ENCODE measurements at places on chromosomes 6 and 20.

- no peak for DNase-seq
Observed at GRCh38 chr20:5480824-5481600, 164.3 kb upstream of the PROKR2 start.

DNA sequence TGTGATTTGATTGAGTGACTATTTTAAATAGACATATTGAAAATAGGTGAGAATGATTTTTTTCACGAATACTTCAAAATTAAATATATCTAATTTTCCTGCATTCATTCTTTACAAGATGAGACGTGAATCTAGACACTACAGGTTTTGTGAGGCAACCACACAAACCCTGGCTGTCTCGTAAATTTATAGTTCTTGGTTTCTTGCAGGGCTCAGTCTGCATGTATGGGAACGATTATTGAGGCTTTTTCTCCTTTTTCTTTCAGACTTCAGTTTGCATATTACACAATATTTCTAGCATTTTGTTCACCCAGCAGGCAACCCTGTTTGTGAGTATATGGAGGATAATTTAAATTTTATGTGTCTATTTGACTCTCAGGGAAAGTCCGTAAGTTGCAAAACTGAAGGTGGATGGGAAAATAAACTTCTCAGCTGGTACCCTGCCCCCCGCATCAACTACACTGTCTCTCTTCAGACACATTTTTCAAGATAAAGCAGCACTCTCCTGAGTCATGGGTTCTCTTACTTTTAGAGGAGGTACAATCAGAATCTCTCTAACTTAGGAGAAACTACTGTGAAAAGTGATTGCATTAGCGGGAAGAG lies 1349.3 kb downstream of the GRIK2 start:
- DNase-seq, result no peak

DNA sequence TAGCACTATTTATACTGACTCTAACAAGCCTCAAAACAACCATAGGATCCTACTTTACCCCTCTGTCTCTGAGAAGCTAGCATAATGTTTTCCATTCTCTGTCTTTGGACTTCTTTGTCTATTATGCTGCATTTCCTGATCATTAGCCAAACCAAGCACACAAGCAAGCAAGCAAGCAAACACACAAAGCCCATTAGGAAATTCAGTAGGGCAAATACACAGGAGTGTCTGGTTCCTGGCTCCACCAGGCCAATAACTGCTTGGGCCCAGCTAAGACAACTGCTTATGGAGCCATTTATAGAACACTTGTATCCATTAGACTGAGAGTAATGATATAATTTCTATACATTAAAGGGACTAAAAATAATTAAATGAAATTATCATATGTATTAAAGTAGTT lies 952.9 kb upstream of the EPHA7 start:
- DNase-seq, result no peak

DNA sequence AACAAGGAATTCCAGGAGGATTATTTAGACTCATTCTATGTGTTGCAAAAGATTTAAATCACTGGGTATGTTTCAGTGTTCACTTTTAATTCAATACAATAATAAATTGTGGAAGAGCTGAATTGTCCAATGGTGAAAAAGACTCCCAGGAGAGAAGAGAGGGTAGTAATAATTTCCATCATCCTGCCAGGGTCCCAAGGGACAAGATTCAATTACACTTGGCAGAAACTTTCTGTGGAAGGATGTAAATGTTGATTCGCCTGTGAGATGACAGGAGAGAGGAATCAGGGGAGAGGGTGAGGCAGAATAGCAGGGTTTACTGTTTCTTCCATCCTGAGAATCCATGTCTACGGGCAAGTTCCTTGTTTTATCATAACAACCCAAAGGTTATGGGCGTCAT lies 342.7 kb downstream of the ESR1 start:
- no peak for DNase-seq

DNA sequence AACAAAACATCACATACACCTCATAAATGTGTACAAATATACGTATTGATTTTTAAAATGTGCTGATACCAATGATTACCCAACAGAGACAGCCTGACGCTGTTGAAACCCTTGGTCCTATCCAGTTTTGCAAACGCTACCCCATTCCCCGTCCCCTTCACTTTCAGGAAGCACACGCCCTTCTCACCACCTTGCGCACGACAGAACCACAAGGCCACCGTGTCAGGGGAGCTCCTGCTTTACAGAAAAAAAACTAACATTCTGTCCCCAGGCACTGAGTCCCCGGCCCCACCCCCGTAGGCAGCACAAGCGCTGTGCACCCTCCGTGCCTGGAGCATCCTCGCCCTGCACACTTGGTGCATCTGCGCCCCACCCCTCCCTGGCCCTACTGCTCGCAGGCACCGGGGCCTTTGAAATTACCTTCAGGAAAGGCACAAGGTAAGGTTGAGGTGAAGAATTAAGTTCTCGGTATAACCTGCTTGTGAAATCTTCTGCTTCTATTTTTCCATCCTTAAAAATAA lies 58.5 kb downstream of the TAF4 start:
- no peak for DNase-seq

DNA sequence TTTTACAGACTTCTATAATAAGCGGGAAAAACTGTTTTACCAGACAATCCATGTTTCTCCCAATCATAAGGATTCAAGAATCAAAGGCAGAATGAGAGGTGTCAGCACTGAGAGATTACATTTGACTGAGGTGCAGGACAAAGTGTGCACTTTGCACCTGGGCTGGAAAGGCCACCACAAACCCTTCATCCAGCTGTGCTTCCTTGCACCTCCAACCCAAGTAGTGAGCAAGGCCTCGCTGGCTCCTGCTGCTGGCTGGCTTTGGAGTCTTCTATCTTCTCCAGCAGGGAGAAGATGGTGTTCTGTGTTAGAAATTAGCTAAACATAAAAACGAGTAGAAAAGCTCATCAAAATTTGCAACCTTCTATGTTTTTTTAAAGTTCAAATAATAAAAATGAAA lies 77.7 kb downstream of the CHD6 start:
- DNase-seq, result no peak

DNA sequence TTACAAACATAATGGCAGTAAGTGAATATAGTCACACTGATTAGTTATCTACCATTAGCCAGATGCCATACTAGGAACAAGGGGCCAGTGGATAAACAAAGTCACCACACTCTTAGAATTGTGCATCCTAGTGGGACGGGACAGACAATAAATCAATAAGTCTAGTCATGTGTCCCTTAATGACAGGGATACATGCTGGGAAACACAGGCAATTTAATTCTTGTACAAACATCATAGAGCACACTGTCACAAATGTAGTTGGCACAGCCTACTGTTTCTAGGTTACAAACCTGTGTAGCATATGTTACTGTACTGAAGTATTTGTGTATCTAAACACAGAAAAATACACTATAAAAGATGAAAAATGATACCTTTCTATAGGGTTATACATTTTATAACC lies 123.0 kb upstream of the FAM184A start:
- no peak for DNase-seq

- no peak for DNase-seq
Observed at GRCh38 chr6:111540681-111541025, 57.6 kb upstream of the REV3L start.

- DNase-seq, result peak; percentile 43
Observed at GRCh38 chr6:43242908-43243663, at the start of gene TTBK1. TTBK1 (plus strand) TSS chr6:43243481; CDS start chr6:43246661, 3,180 bp downstream.

DNA sequence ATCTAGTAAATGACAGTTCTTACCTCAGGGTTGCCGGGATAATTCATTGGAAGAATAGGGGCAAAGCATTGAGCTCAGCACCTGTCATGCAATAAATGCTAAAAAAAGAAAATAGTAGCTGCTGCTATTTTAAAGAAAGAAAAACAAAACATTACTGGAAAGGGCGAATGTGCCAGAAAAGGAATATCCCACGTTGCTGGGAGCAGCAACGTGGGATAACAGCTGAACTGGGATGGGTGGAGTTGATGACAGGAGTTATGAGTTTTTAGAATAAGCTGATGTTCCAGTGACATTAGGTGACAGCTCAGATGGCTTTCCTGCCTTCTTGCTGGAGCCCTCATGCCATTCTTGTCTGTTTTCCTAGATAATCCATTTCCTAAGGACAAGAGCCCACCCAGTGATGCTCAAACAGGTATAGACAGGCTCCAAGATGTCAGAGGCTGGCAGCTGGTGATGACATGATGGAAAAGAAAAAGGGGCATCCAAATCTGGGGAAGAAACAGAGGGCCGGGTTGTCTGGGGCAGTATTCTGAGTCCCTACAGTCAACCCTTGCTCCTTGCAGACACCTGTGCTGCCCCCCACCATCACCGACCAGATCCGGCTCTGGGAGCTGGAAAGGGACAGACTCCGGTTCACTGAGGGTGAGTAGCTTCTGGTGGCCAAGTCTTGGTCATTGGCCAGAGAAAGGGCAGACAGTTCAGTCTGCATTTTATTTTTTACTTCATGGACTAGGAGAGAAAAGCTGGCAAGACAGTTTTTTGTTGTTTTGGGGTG lies 1.1 kb upstream of the VARS2 start:
- DNase-seq, result no peak

DNA sequence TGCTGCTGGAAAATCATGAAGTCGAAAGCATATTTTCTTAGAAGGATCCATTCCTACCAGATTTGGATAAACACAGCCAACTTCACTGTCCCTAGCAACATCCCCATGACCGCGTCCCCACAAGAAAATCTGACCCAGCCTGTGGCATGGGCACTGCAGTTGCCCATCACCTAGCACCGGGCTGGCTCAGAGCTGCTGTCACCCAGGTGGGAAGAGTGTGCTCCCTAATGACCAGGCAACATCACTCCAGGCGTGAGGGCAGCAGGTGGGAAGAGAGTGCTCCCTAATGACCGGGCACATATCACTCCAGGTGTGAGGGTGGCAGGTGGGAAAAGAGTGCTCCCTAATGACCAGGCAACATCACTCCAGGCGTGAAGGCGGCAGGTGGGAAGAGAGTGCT lies 238.0 kb downstream of the TBXT start:
- no peak for DNase-seq

- no peak for DNase-seq
Observed at GRCh38 chr6:7114744-7115458, 7.1 kb downstream of the RREB1 start.

GRCh38 chr6:119395192-119395591 lies 45.6 kb upstream of the MAN1A1 start:
- DNase-seq, result no peak

DNA sequence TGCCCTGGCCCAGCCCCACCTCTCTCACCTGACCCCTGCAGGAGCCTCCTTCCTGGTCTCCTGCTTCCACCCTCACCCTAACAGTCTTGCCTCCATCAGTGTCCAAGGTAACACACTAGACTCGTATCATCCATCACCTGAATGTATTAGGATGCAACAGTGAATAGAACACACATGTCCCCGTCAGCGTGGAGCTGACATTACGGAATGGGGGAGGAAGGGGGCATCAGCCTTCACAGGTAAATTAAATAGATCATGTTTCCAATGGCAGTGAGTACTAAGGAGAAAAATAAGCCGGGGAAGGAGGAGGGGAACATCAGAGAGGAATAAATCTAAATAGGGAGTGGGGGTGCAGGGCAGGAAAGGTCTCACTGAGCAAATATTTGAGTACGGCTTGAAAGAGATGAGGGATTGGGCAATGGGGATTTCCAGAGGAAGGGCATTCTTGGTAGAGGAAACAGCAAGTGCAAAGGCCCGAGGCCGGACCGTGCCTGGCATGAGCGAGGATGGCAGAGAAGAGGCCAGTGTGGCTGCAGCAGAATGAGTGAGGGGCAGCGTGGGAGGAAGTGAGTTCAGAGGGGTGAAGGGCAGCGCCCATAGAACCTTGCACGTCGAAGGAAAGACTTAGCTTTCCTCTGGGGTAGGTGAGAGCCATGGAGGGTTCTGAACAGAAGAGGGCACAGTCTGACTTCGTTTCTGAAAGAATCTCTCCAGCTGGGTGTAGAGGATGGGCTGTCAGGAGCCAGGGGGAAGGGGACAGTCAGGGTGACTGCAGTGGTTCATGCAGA lies 110.1 kb upstream of the PTPN1 start:
- no peak for DNase-seq

DNA sequence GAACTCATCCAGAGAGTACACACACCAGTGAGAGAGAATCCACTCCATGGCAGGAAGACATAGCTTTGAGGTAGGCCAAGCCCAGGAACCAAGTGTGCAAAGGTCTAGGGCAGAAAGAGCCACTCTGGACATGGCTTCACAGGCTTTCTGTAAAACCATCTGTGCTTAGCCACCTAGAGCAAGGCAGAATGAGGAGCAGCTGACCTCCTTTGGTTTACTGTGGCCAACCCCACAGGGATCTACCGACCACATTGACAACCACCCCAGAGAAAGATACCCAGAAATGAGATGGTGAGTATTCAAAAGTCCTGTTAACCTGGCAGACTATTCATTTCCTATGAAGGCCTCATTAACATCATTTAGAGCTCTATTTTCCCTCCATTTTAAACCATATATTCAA lies 10.5 kb downstream of the ZHX3 start:
- DNase-seq, result no peak

DNA sequence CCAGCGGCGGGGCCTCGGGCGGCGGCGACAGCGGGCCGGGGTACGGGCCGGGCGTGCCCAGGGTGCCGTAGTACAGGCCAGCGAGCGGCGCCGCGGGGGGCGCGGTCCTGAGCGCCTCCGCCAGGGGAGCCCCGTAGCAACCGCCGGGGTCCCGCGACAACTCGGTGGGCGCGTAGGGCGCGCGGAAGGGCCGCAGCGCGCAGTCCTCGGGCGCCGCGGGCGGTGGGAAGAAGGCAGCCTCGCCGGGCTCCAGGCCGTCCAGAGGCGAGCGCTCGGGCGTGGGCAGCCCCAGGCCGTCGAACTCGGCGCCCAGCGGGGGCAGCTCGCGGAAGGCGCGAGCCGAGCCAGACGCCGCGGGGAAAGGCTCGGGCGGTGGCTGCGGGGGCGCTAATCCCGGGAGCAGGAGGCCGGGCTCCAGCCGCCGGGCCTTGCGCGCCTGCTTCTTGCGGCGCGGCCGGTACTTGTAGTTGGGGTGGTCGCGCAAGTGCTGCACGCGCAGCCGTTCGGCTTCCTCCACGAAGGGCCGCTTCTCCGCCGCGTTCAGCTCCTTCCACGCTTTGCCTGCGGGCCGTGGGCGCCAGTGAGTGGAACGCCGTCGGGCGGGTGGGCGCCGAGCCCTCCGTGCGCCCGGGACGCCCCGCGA lies 916 bp downstream of the SOX18 start:
- no peak for DNase-seq

DNA sequence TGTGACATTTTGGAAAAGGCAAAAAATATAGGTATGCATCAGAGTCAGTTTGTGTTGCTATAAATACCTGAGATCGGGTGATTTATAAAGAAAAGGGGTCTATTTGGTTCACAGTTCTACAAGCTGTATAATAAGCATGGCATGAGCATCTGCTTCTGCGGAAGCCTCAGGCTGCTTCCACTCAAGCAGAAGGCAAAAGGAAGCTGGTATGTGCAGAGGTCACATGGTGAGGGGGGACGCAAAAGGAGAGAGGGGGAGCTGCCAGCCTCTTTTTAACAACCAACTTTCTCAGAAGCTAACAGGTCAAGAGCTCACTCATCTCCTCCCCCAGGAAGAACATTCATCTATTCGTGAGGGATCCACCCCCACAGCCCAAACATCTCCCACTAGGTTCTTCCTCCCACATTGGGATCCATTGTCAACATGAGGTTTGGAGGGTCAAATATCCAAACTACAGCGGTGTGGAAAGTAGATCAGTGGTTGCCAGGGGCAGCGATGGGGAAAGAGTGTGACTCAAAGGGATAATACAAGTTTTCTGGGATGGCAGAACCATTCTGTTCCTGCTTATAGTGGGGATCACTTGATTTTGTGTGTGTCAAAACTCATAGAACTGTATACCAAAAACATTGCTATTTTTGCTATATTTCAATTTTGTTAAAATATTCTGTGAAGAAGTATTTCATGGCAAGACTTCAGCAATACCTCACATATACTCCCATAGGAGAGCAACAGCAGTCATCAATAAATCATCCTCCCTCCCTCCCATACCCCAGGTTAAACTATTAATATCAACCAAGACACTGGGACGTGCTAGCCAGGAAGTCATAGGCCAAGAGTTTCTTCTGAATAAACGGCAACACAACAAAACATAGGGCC lies 9.9 kb upstream of the FAM50B start:
- DNase-seq, result no peak

All from stimulated activated CD4-positive, alpha-beta T cell treated with anti-CD3 and anti-CD28 coated beads, Interleukin-1b, Interleukin-23, amount 100 ng/mL, for 48 hours (primary cell).